ENCODE measurements at places on chromosomes 6 and 20.

GRCh38 chr6:158060455-158061360 lies 79.0 kb downstream of the SYNJ2 start:
- DNase-seq, result no peak

DNA sequence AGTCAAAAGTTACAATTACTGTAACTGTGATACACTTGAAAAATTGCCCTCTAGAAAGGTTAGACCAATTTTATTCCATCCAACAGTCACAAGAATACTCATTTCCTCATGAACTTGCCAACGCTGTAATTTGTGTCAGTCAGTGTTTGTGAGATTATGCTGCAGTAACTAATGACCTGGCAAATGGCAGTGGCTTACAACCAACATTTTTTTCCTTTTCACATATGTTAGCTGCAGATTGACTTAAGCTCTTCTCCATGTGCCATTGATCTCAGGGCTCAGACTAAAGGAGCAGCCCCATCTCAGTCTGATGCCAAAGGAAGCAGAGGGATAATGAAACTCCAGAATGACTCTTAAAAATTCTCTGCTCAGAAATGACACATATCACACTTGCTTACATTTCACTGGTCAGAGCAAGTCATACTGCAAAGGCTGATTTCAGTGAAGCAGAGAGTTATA lies 92.3 kb upstream of the ELOVL5 start:
- DNase-seq, result no peak

DNA sequence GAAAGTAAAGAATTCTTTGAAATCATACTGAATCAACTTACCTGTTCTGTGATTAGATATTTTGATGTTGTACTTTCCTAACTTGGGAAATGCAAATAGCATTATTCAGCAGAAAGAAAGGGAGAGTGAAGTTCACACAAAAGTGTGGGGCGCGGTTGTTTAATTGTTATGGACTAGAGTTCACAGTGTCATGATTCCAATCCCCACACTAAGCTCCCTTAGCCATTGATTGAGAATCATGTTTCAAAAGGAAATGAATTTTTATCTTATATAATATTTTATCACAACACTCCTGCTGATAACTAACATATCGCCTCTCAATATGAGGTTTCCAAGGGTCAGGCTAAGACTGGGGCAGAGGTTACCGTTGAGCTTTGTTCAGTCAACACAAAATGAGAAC lies 3.0 kb upstream of the GSTA5 start:
- DNase-seq, result peak; percentile 7

- DNase-seq, result no peak
Measured at GRCh38 chr6:38955861-38956260, 92.7 kb upstream of the GLP1R start.

- DNase-seq, result no peak
Measured at GRCh38 chr6:72140795-72141194, 254.4 kb downstream of the RIMS1 start.

DNA sequence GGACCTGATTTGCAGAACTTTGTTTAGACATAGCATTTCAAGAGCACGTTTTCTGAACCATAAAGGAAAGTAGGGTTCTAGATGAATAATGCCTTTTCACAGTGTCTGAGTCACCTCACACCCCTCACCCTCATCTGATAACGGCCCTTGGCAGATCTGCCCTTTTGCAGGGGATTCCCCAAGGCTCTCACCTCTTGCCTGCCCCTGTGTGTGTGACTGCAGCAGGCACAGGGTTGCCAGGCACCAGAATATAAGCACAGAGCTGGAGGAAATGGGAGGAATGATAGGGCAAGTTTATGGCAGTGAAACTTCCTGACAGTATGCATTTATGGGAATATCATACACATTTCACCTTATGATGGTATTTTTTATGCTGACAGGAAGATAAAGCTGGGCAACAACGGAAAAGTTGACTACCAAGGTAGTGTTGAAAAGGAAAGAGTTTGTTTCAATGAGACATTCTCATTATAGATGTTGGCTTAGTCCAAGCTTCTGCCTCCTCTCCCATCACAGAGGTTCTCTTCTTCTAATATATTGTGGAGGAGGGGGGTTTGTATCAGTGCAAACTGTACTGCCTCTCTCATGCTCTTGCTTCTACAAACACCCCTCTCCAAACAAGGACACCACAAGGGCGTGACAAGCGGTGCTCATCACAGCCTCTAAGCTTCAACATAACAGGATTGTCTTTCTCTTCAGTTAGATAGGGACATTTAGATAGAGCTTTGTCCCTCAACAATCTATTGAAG lies 101.5 kb upstream of the BACH2 start:
- DNase-seq, result no peak

GRCh38 chr6:91782802-91783201 lies 1195.9 kb upstream of the MAP3K7 start:
- no peak for DNase-seq

DNA sequence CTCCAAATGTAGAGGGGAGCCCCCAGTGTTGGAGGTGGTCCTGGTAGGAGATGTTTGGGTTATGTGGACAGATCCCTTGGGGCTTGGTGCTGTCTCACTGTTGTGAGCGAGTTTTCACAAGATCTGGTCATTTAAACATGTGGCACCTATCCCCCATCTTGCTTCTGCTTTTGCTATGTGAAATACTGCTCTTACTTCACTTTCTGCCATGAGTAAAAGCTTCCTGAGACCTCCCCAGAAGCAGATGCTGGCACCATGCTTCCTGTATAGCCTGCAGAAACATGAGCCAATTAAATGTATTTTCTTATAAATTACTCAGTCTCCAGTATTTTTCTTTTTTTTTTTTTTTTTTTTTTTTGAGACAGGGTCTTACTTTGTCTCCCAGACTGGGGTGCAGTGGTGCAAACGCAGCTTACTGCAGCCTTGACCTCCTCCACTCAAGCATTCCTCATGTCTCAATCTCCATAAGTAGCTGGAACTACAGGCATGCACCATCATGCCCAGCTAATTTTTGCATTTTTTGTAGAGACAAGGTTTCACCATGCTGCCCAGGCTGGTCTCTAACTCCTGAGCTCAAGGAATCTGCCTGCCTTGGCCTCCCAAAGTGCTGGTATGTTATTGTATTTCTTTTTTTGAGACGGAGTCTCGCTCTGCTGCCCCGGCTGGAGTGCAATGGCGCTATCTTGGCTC lies 177.1 kb downstream of the ALDH8A1 start:
- DNase-seq, result no peak

- DNase-seq, result no peak
Measured at GRCh38 chr20:64055893-64056638, 6.6 kb upstream of the SOX18 start.

DNA sequence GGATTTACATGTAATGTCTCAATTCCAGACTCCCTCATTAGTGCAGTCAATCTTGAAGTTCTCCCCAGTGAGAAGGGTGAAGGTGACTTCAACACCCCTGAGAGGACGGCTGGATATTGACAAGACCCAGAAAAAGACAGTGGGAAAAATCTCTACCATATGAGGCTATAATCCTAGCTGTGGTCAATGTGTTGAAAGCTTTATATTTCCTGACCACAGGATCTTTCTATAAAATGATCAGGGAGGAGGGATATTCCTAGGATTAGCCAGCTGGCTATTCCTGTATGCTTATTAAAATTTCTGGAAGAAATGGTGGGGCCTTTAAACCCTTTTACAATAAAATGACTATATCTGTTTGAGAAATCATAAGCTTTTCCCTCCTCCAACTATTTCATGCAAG lies 43.0 kb downstream of the TFAP2B start:
- no peak for DNase-seq

DNA sequence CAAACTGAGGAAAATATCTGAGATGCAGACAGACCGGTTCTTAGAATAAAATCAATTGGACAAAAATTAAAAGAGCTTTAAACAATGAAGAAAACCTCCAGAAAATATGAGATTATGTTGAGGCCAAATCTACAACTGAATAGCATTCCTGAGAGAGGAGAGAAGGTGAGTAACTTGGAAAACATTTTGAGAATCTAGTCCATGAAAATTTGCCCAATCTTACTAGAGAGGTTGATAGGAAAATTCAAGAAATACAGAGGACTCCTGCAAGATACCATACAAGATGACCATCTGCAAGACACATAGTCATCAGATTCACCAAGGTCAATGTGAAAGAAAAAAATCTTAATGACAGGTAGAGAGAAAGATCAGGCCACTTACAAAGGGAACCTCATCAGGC lies 437.7 kb upstream of the ADGRB3 start:
- DNase-seq, result no peak

DNA sequence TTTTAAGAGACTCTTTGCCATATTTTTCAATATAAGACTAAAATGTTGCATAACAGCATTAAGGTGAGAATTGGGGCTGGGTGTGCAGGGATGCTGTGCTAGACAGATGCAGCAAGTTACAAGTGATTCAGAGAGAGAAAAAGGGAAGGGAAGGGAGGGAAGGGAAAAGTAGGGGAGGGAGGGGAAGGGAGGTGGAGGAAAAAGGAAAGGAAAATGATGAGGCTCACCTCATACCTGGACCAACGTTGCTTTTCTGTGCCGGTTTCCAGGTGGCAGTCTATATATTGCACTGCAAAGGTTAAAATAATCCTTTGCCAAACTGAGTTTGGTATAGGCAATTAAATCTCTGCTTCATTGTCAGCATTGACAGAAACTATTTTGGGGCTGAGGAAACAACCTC lies 155.4 kb upstream of the LAMA2 start:
- no peak for DNase-seq

DNA sequence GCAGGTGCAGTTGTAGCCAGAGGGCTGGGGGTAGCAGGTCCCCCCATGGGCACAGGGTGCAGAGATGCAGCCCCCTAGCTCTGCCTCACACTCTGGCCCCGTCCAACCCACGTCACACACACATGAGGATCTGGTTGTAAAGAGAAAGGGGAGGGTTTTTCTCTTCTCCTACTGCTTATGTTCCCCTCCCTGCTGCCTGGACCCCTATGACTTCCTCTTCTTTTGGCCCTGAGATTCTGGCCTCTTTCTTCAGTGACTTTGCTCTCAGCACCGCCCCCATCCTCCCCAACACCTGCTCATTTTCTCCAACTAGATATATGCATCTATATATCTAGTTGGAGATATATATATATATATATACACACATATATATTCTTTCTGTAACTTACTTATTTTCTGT lies 9.7 kb downstream of the NOTCH4 start:
- DNase-seq, result peak; percentile 37

DNA sequence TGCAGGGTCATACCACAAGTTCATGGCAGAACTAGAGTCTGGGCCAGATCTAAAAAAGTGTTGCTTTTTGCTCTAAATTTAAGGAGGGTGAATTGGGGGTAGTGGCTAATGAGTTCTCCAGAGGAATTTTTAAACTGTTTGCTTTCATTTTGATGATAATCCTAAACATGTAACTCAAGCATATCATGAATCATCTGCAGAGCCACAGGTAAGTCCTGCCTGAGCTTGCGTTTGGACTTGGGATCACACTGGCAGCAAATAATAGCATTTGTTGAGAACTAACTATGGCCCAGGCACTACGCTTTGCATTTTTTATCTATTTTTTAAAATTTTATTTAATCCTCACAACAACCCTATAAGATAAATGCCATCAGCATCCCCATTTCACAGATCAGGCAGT lies 27.4 kb downstream of the FAM110A start:
- DNase-seq, result no peak

- DNase-seq, result peak; percentile 94
Measured at GRCh38 chr6:6283746-6284145, 36.7 kb downstream of the F13A1 start.

GRCh38 chr6:67030861-67031260 lies 1323.8 kb upstream of the EYS start:
- DNase-seq, result no peak

DNA sequence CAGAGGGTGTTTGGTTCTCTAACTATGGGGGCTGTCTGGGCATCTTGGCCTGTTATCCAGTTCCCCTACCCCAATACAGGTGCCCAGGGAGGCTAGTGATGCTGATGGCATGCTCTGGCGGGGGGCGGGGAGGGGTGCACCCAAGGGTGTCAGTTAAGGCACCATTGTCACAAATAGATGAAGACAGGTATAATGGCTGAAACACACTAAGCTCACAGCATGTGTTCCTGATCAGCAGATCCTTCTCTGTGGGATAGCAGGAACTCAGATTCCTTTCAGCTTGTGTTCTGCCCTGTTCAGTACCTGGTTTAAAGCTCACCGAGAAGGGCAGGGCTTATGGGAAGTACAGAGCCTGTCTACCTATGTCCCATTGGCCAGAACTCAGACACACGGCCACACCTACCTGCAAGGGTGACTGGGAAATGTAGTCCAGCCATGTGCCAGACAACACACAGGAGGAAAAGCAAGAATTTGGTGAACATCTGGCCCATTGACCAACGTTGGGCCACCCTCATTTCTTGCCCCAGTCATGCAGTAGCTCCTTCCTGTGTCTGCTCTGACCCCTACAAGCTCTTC lies 3.4 kb upstream of the RSPO4 start:
- DNase-seq, result peak; percentile 81

DNA sequence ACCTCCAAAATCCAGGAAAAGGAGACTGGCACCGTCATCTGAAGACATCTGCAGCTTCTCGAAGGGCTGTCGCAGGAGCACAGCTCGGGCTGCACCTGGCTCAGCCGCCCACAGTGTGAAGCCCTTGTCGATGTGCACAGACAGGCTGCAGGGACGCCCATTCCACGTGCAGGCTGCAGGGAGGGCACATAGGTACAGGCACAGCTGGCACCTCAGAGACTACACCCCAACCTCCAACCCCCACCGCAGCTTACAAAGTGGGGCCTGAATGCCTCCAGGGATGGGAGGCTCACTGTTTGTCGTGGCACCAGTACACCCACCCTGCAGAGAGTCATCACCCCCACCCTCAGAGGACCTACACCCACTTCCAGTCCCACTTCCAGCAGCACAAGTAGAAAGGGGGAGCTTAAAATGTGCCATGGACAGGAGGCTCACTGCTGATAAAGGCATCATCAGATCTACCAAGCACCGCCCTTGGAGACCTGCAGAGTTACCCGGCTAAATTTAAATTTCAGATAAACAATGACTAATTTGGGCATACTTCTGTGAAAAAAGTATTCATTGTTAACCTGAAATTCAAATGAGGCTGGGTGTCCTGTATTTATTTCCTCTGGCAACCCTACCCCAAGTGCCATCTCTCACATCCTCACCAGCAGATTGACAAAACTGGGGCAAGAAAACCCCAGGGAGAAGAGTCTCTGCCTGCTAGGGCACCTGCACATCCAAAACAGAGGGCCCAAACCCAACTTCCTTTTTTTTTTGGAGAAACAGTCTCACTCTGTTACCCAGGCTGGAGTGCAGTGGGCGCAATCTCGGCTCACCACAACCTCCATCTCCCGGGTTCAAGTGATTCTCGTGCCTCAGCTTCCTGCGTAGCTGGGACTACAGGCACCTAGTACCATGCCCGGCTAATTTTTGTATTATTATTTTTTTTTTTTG lies 7.7 kb upstream of the CDK5RAP1 start:
- peak; percentile 96 for DNase-seq

GRCh38 chr6:90584636-90585255 lies 2.1 kb downstream of the MAP3K7 start:
- DNase-seq, result peak; percentile 68

GRCh38 chr6:13796781-13797180 lies 17.6 kb downstream of the MCUR1 start:
- no peak for DNase-seq

- no peak for DNase-seq
Measured at GRCh38 chr6:142637624-142638351, 307.2 kb downstream of the HIVEP2 start.

DNA sequence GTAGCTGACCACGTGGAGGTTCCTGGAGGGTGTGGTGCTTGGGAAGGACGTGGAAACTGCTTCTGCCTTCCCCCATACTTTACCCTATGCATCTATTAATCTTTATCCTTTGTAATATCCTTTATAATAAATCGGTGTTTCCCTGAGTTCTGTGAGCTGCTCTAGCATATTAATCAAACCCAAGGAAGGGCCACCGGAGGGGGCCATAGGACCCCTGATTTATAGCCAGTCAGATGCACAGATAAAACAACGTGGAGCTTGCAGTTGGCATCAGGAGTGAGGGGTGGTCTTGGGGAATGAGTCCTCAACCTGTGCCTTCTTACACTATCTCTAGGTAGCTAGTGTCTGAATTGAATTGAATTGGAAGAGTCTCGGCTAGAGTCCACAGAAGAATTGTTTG lies 36.5 kb upstream of the TFAP2A start:
- no peak for DNase-seq

All from Karpas-422 (cell line).